ENCODE measurements at places on chromosomes 2 and 18.

DNA sequence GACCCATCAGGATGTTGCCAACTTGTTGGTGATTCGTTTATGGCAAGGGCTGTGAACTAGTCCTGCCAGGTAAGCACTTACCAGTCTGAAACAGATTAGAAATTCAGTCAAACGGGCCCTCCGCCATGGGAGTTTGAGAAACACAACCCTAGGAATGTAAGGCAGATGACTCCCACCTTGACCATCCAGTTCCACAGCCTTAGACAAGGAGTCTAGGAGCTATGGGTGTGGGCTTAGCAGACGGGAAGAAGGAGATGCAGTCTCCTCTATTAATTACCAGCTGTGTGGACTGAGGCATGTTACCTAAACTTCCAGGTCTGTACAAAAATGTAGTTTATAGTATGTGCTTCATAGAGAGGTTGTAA, 319.4 kb upstream of the NCKAP5 start:
- no peak overlapping the region for H3K4me3 ChIP-seq
- DNase-seq = no peak
- H3K27me3 ChIP-seq = no peaks in the 10 kb centered on the region
- no peaks in the 10 kb centered on the region for H3K36me3 ChIP-seq

GRCh38 chr2:8134985-8135682, 546.7 kb upstream of the ID2 start:
- peaks cover 16% of the 10 kb centered on the region for H3K4me1 ChIP-seq
- H3K27ac ChIP-seq = no peak overlapping the region
- no peak for DNase-seq
- no peak overlapping the region for H3K4me3 ChIP-seq
- no peaks in the 10 kb centered on the region for H3K36me3 ChIP-seq

GRCh38 chr2:75140288-75140687, 59.0 kb downstream of the TACR1 start:
- peaks cover 18% of the 10 kb centered on the region for H3K4me1 ChIP-seq
- no peak overlapping the region for H3K4me3 ChIP-seq
- H3K27ac ChIP-seq = no peak overlapping the region
- no peaks in the 10 kb centered on the region for H3K36me3 ChIP-seq

GRCh38 chr2:10619643-10620042, 70.1 kb downstream of the NOL10 start:
- H3K4me3 ChIP-seq = no peak overlapping the region
- no peak overlapping the region for H3K27ac ChIP-seq
- DNase-seq = no peak
- H3K27me3 ChIP-seq = no peaks in the 10 kb centered on the region
- H3K4me1 ChIP-seq = no peaks in the 10 kb centered on the region

DNA sequence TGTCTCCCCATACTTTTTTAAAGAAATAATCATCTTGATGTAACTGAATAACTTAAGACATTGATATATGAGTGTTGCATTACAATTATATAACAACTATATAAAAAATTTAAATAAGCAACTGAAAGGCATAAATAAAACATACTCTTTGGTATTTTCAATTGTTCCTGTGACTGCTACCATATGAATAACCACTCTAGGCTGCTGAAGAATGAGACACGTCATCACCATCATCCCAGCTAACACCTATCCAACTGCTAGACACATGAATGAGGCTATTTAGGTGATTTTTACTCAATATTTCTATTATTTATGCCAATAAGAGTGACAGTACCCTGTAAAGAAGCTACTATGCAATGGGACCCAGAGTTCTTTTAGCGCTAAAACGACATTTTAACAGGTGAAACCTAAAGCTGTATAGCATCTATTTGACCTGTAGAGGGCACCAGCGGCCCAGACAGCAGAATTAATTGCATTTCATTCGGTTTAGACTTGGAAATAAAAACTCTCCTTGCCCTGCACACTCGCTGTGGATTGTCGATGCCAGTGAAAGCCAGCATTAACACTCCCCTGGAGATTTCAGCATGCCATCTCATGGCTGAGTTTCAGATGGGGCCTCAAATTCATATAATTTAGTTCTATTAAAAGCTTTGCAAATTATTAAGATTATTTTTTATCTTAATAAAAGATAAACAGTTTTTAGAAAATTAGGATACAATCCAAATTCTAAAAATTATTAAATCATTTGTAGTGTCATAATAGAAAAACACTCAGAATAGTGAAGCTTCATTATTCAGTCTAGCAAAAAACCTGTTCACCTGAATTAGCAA, 89.4 kb upstream of the MAP2 start:
- DNase-seq = no peak
- H3K4me1 ChIP-seq = no peaks in the 10 kb centered on the region
- no peak overlapping the region for H3K4me3 ChIP-seq
- no peaks in the 10 kb centered on the region for H3K27me3 ChIP-seq
- no peak overlapping the region for H3K27ac ChIP-seq

GRCh38 chr2:86593266-86593665, 30.0 kb upstream of the CHMP3 start:
- no peak overlapping the region for H3K27ac ChIP-seq
- H3K36me3 ChIP-seq = no peaks in the 10 kb centered on the region
- H3K27me3 ChIP-seq = no peaks in the 10 kb centered on the region
- H3K4me3 ChIP-seq = no peak overlapping the region

DNA sequence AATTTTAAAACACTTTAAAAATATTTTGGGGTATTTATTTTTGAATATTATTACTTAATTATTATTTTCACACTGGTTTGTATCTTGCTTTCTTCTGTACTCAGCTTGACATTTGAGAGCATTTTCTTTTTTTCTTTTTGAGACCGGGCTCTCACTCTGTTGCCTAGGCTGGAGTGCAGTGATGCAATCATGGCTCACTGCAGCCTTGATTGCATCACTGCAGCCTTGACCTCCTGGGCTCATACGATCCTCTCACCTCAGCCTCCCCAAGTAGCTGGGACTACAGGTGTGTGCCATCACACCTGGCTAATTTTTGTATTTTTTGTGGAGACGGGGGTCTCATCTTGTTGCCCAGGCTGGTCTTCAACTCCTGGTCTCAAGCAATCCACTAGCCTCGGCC, 79.9 kb upstream of the DLX2 start:
- no peaks in the 10 kb centered on the region for H3K27me3 ChIP-seq
- no peaks in the 10 kb centered on the region for H3K36me3 ChIP-seq
- no peaks in the 10 kb centered on the region for H3K4me1 ChIP-seq
- H3K4me3 ChIP-seq = no peak overlapping the region
- H3K27ac ChIP-seq = no peak overlapping the region

- H3K36me3 ChIP-seq = no peaks in the 10 kb centered on the region
- H3K27me3 ChIP-seq = no peaks in the 10 kb centered on the region
- no peak overlapping the region for H3K4me3 ChIP-seq
- no peaks in the 10 kb centered on the region for H3K4me1 ChIP-seq
These were observed 92.5 kb downstream of the KCNF1 start for GRCh38 chr2:11004199-11004598.

DNA sequence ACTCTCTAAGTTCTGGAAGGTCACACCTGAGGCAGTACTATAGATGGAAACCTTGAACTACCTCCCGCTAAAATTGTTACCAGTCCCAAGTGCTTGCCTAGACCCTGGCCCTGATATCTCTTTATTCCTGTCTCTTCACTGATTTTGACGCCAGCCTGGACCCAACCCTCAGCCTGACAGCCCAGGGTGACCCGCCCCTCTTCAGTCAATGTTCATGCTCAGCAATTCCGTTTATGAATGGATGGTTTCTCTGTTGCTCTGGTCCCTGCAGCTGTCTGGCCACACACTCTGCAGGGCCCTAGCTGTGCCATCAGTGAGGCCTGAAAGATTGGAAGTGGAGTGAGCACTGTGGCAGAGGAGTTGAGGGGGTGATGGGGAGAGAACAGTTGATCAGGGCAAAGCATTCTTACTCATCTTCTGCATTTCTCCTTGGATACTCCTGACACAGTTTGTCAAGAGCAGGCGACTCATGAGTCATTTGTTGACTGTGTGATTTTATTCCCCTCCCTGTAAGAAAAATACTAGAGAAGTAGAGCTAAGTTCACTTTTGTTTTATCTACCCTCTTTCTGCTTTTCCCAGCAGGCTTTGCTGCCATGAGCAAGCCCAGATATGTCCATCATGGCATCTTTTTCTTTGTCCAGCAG, 46.0 kb downstream of the NPAS2 start:
- no peak for DNase-seq
- H3K27me3 ChIP-seq = no peaks in the 10 kb centered on the region
- no peak overlapping the region for H3K27ac ChIP-seq
- H3K4me1 ChIP-seq = no peaks in the 10 kb centered on the region
- H3K36me3 ChIP-seq = no peaks in the 10 kb centered on the region

DNA sequence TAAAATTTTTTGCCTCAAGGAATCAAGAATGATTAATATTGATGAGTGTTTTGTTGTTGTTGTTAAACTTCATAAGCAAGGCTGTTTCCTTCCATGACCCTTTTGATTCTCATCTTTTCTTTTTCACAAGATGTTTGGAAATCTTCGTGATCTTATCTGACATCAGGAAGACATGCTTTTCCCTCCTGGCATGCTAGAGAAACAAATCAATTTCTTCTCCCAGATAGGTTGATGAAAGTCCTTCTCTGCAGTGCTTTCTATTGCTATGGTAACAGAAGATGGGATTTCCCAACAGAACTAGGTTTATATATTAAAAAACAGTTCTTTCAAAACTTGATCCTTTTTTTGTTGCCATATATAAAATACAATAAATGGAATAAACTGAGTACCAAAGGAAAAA, 85.2 kb downstream of the EML6 start:
- no peak overlapping the region for H3K27ac ChIP-seq
- H3K27me3 ChIP-seq = no peaks in the 10 kb centered on the region
- H3K4me1 ChIP-seq = peaks cover 7% of the 10 kb centered on the region
- H3K4me3 ChIP-seq = no peak overlapping the region

- H3K4me3 ChIP-seq = no peak overlapping the region
- no peak overlapping the region for H3K27ac ChIP-seq
- no peaks in the 10 kb centered on the region for H3K27me3 ChIP-seq
- H3K4me1 ChIP-seq = no peaks in the 10 kb centered on the region
- no peak for DNase-seq
These were observed 678.9 kb upstream of the CELF4 start for GRCh38 chr18:38244480-38244879.

- H3K4me1 ChIP-seq = no peaks in the 10 kb centered on the region
- H3K27ac ChIP-seq = no peak overlapping the region
- DNase-seq = peak; percentile 38
- no peaks in the 10 kb centered on the region for H3K36me3 ChIP-seq
These were observed 17.9 kb downstream of the CAPN10 start for GRCh38 chr2:240604291-240604938.

DNA sequence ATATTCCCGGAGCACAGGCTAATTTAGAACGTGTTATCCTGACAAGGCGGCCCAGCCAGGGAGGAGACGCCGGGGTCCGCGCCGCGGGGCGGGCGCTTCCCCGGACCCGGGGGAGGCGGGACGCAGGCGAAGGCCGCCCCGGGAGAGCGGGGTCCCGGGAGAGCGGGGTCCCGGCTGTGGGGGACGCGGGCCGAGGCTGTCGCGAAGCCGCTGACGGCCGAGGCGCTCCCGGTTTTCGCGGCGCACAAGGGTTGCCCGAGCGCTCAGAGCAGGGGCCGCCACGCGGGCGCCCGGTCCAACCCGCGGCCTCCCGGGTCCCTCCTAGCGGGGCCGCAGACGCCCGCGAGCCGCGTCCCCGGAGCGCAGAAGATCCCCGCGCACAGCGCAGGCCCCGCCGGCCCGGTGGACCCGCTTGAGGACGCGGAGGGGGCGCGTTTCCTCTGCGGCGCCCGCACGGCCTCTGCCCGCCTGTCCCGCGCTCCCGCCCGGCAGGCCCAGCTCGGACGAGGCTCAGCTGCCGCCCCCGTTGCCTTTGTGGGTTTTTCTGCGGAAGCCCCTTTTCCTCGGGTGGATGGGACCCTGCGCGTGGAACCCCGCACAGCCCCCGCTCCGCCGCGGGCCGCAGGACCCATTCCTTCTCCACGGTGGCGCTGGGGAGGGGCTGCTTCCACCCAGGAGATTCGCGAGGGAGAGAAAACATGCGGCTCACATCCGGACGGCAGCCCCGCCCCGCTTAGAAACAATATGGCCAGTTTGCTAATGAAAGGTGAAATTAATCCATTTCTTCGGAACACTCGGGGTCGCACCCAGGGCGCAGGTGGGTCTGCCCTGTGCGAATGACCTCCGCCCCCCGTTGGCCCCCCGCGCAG, 9.6 kb upstream of the KCNG2 start:
- H3K27ac ChIP-seq = no peak overlapping the region
- DNase-seq = no peak
- no peaks in the 10 kb centered on the region for H3K4me1 ChIP-seq
- peak overlapping the region; percentile 29 for H3K4me3 ChIP-seq
- no peaks in the 10 kb centered on the region for H3K36me3 ChIP-seq

DNA sequence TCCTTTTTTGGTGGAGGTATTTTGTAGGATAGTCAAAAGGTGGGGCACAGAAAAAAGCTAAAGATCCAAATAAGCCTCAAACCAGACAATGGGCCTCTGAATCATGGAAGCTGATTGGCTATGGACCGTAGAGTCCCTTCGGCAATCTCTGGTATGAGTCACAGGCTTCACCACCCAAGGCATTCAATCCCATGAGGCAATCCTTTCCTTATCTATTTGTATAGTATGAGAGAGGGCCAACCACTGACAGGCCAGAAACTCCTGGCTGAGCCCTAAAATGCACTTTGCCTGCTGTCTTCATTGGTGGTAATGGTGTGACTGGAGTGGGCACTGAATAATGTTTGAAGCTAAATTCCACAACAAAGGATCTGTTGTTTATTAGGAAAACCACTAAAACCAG, 38.7 kb upstream of the MEX3C start:
- H3K4me1 ChIP-seq = no peaks in the 10 kb centered on the region
- DNase-seq = no peak
- no peak overlapping the region for H3K27ac ChIP-seq
- no peaks in the 10 kb centered on the region for H3K36me3 ChIP-seq
- H3K27me3 ChIP-seq = no peaks in the 10 kb centered on the region

Data from thoracic aorta (tissue), 2 donors.